Stimulated activated CD4-positive, alpha-beta T cell treated with anti-CD3 and anti-CD28 coated beads, Interleukin-1b, Interleukin-23, amount 100 ng/mL, for 24 hours (primary cell): ENCODE measurements at places on chromosomes 6 and 20.

GRCh38 chr6:105783333-105783935, 302.7 kb upstream of the PRDM1 start:
- DNase-seq: no peak

DNA sequence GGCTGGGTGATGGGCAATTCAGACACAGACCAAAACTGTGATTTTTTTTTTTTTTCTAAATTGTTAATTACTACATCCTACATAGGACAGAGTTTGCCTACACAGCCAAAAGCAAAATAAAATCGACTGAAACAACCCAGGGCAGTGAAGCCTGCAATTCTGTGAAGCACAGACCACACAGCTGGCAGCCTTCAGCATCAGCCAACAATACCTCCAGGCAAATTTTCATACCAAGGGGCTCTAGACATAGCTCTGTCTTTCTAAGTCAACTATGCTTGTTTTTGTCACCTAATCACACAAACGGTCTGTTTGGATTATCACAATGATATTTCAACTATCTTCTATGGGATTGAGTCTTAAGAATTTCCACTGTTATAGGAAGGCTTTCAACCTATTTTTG, 17.6 kb downstream of the RMND1 start:
- DNase-seq: no peak

- no peak for DNase-seq
These were observed 6.6 kb downstream of the SIRPB2 start for GRCh38 chr20:1484438-1485116.

GRCh38 chr20:31990641-31991338, 19.4 kb upstream of the CCM2L start:
- DNase-seq: no peak

DNA sequence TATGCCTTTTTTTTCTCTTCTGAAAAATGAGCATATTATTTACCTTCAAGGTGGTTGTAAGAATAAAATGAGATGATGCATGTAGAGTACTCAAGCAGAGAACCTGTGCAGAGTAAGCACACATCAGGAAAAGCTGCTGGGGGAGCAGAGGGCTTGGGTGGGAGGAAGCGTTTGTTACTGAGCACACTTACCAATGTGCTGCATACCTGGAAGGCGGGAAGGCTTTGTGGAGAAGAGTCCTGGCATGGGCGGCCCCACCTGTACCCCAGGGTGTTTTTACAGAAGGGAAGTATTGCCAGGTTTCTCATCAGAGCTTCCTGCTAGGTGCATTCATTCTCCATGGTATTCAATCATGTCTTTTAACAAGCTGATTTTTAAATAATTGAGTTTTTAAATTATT, 52.9 kb downstream of the CSE1L start:
- no peak for DNase-seq

DNA sequence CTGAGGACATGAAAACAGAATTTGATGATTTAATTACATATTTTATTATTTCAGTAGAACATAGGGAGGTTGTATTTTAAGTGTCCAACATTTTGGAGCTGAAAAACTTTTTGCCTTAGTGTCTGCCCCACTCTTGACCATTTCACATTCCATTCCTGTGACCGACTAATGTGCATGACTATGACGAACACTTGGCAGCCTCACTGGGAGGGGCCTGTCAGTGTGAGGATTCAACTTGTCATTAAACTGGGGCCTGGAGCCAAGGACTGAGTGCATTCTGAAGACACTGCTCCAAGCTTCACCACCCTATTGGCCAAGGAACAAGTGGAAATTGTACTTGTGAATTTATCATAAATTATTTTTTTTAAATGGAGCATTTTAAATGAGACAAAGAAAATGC, 661.3 kb downstream of the BCKDHB start:
- no peak for DNase-seq

- no peak for DNase-seq
These were observed 391.5 kb downstream of the KHDRBS2 start for GRCh38 chr6:61894536-61894935.

DNA sequence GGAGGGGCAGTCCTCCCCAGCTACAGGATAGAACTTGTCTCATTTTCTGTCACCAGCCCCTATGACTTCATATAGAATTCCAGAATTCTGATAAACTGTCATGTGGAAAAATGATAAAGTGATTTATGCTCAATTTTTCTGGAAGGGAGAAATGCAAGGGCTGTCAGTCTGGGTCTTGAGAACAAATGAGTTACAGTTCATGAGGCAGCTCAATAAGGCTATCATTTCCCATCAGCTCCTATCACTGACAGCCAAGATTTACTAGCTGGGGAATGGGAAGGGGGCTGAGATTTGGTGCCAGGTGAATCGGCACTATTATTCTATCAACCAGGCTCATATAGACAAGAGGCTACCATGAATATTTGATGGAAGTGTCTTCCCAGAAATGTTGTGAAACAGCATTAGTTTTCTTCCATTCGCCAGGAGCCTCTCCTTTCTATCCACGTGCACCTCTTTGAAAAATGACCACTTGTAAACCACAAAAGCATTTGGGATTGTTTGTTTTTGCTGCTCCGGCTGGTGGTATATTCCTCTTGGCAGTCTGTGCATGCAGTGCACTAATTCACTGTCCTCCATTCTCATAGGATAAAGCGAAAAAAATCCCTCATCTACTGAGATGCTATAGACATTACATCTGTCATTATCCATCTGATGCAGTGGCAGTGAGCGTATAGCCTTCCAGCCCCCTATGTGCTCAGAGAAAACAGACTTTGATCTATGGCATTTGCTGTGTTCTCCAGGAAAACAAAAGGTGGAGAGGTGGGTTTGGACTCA, 528.7 kb upstream of the RNF217 start:
- no peak for DNase-seq

GRCh38 chr20:41174373-41174772, 37.0 kb downstream of the PLCG1 start:
- no peak for DNase-seq

DNA sequence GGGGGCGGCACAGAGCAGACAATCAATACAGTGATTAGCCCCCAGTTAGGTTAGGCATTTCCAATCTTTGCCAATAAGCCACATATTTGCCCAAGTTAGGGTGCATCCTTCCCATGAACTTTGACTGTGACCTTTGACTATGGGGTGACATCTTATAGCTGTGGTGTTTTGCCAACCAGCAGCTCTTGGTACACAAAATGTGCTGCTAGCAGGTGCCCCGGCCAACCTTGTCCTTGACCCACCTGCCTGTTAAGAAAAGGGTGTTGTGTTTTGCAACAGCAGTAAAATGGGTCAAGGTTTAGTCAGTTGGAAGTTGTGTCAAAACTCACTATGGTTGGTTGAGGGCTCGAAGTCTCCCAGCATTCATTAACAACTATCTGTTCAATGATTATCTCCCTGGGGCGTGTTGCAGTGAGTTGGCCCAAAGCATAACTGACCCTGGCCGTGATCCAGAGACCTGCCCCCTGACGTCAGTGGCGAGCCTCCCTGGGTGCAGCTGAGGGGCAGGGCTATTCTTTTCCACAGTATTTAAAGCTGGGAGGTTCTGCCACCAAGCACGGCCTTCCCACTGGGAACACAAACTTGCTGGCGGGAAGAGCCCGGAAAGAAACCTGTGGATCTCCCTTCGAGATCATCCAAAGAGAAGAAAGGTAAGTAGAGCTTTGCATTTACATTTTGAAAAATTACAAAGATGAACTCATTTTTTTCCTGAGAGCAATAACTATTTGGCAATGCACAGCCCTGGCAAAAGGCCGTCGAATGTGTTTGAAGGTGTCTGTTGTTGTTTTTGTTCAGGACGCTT, at the start of gene PCK1:
Gene PCK1, plus strand, starts transcription at position 557 of the 802 bp plus-strand sequence. CDS start 302 bp downstream, outside the sequence.
- no peak for DNase-seq

DNA sequence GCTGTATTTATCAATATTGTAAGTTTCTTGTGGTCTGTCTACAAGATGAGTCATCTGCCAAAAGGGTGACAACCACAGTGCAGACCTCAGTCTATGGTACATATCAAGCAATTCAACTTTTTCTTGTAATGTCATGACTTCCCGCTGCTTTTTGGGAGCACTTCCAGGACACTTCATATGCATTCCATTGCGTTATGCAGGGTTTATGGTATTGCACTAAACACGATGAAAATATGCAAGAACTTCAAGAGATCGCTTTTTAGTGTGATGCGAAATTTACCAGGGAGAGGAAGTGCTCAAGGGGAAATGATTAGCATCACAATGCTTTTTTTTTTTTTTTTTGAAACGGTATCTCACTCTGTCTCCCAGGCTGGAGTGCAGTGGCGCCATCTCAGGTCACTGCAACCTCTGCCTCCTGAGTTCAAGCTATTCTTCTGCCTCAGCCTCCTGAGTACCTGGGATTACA, 166.5 kb downstream of the TFAP2A start:
- no peak for DNase-seq

DNA sequence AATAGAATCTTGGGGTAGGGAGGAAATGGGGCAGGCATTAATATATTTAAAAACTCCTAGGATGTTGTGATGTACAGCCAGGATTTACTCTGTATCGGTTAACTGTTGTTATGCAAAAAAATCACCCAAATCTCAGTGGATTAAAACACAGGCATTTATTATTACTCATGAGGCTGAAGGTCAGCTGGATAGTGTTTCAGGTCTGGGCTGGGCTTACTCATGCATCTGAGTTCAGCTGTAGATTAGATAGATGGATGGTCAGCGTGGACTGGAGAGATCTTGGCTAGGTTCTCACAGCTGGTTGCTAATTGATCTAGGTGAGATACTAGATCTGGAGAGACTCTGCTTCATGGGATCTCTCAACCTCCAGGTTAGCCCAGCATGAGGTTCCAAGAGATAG, 131.4 kb downstream of the BTBD3 start:
- DNase-seq: no peak
